Activated gamma-delta T cell treated with Interleukin-2 at 50 U/mL for 16 hours (primary cell): ENCODE measurements at places on chromosomes 12 and 14.

DNA sequence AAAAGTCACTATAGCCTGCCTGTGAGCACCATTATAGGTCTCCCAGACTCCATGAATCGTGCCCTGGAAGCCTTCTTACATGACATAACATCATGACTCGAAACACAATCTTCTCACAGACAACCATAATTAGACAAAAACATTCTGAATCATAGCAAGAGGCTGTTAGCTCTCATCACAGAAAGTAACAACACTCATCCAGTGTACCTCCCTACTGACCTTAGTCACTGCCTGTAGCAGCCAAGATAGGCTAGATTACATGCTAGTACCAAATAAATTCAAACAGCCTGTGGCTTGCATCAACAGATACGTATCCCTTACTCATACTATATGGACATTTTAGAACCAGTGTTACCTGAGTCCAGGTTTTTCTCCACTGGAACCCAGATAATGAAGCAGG, 663.8 kb upstream of the FOXG1 start:
- no peak for DNase-seq

DNA sequence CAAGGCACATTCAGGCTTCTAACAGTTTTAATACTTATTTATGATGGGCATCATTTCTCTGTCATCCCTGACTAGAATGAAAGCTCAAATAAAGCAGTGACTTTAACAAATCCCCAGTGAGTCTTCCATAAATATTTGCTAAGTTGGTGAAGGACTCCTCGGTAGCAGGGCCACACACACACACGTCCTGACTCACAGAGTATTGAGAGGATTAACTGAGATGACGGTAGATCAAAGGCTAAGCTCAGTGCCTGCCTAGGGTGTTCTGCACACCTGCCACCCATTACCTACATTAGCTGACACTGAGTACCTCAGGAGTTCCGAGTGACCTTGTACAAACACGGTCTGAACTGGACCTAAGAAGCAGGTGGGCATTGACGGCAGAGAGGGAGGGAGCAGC, 197.3 kb upstream of the SFSWAP start:
- no peak for DNase-seq

DNA sequence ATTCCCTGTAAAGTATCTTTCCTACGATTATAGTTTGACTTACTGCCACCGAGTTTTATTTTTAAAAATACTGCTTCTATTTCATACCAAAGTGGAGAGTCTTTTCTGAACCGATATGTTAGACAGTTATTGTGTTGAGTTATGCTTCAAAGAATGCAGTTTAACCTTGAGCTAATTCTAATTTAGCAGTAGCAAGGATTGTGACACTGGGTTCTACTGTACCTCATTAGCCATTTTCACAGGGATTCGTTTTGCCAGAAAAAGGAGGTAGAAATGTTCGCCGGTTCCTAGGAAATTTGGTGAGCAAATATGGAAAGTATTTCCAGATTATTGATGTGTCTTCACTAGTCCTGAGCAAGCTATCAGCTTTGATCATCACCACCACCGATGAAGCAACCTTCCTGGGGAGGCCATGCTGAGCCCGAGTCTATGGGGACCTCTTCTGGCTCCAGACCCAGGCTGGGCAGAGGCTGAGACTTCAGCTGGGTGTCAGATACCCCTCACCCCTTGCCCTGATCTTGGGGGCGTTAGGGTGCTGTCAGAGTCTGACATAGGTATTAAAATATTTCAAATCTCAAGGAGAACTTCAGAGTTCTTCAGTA, 13.6 kb downstream of the GLRX5 start:
- DNase-seq, result no peak

GRCh38 chr12:25958428-25959070, at the start of gene RASSF8:
RASSF8 (plus strand) TSS chr12:25958682; CDS start chr12:26055344, 96,662 bp downstream.
- DNase-seq, result no peak

DNA sequence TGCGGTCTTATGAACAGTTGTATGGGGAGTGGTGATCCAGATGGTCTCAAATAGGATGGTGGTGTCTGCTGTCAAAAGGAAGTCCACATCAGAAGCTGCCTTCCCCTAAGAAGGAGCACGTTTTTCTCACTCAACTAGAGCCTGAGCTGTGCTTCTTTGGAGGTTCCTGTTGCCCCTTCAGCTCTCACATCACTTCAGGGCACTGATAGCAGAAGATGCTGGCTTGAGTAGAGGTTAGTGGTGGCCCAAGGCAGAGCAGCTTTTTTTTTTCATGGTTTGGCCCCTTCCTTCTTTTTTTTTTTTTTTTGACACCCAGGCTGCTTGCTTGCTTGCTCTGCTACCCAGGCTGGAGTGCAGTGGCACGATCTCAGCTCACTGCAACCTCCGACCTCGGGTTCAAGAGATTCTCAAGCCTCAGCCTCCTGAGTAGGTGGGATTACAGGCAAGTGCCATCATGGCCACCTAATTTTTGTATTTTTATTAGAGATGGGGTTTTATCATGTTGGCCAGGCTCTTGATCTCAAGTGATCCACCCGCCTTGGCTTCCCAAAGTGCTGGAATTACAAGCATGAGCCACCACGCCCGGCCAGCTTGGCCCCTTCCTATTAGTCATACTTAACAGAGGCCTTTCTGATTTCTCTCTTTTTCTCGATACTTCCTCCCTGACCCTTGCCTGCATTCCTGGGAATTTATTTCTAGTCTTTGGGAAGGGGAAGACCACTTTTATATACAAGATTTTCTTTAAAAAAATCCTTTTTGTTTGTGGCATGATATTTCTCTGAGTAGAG, 31.6 kb downstream of the KLRD1 start:
- DNase-seq, result no peak

DNA sequence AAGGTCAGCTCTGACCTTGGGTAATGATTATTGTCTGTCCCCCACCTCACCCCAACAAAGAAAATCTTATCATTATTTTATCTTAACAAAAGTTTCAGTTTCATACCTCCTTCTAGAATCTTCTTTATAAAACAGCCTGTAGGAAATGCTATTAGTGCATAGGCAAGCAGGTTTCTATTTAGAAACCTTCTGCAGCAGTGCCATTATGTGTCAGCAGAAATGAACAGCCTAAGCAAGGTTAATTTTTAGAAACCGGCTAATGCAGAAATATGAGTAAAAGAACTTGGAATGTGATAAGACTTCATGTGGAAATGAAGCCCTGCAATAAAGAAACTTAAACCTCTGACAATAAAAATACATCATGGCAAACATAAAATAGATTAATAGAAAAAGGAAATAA, 814.4 kb downstream of the FSCB start:
- DNase-seq, result no peak

DNA sequence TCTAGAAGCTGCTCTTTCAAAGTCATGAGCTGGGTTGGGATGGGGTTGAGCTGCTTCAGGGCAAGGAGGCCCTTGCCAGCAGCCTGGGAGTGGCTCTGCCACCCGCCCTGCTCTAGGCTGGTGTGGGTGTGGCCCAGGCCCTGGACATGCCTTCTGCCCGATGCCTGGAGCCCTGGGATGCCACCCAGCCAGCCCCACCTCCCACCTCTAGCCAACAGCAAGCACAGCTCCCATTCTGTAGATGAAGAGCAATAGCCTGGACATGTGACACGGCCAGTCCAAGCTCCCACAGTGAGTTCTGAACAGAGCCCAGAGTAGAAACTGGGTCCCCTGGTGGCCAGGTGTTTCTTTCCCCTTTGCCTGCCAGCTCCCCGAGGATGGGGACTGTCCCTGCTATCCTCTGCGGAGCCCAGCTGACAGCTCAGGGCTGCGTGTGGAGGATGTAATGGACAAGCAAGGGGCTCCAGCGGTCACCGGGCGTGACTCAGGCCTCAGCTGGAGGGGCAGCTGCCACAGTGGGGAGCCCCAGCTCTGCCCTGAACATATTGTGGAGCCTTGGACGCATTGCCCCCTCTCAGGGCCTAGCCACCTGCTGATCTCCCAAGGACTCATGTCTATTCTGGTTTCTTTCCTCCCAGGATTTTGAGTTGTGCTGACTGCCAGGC, 165.2 kb downstream of the TSPAN9 start:
- DNase-seq, result no peak

- DNase-seq, result no peak
Measured at GRCh38 chr14:75636100-75636692, 24.5 kb downstream of the ERG28 start.

DNA sequence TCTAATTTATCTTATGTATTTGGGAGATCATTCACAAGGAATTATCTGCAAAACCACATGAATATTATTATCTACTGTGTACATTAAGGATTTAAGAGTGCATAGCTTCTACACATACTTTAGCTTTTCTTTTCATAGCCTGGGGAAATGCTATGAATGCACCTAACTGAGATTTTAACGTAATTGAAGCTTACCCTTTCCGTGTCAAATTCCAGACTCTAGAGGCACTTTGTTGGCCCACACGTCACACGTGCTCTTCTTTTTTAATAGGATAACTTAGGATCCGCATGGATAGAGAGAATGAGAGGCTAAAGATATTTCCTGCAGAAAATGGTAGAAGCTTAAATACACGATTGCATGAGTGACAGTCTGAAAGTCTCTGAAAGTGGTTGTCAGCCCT, 481.1 kb downstream of the PCNX1 start:
- DNase-seq, result no peak

DNA sequence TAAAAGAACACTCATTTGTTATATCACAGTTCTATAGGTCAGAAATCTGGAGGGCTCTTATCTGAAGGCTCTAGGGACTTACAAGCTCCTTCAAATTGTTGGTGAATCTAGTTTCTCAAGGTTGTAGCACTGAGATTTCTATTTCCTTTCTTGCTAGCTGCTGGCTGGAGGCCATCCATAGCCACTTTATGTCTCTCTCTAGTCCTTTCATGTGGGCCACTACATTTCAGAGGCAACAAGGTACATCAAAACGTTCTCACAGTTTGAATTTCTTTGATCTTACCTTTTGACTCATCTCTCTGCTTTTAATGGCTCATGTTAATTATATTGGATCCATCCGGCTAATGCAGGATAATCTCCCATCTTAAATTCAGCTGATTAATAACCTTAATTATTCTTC, 286.8 kb downstream of the DIO2 start:
- no peak for DNase-seq
